Epithelial cell of esophagus (primary cell): ENCODE measurements at places on chromosomes 3 and 15.
A peak's percentile ranks its signal among the peaks of the same experiment; 100 is the strongest.

DNA sequence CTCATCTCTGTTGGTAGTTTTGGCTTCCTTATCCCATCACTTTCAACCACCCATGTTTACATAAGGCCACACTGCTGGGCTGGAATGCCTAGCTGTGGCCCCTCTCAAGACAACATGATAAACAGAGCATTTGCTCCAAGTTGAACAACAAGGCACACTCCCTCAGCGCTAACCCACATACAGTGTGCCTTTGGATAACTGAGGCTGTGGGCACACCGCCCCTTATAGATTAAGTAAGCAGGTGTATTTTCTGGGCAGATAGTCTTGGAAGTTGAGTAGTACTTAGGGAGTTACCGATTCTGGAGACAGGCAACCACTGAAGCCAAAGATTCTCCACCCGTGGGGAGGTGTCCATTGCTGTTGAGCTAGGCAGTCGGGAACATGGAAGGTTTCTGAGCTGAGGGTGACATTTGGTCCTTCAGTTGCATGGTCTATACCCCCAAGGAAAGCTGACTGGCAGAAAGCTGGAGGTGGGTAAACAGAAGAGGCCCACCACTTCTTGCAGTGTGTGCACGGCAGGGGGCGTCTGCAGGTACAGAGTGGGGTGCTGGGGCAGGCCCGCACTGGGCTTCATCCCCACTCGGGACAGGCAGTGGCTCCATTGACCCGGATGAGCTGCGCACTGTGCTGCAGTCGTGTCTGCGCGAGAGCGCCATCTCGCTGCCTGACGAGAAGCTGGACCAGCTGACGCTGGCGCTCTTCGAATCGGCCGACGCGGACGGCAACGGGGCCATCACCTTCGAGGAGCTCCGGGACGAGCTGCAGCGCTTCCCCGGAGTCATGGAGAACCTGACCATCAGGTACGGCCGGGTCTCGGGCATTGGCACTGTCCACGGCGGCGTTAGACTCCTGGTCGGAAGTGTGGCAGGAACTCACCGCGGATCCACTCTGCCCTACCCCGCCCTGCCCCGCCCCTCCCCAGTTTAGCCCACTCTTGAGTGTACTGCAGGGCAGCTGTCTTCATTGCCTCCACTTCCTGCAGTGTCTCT lies 16.8 kb downstream of the NOX5 start:
- DNase-seq = peak; percentile 65

- DNase-seq = no peak
These were observed 27.2 kb downstream of the MAP2K5 start for GRCh38 chr15:67569668-67570067.

- no peak for DNase-seq
These were observed 293.6 kb upstream of the MDFIC2 start for GRCh38 chr3:70606018-70606417.

DNA sequence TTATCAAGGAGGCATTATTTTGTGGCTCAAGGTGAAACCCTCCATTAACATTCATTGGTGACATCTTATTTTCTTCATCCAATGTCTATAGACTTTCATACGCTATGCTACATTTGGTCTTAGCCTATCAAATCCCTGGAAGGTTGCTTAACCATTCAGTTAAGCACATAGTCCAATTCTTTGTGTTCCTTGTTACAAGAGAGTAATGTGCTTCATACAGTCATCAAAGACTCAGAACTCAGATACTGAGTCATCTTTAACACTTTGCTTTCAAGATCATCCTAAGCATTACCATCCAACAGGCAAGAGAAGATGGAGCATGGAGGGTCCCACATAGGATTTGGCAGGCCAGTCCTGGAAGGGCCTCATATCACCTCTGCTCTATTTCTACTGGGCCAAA lies 1202.1 kb downstream of the ROBO1 start:
- DNase-seq = peak; percentile 43

- peak; percentile 87 for DNase-seq
These were observed 83.1 kb downstream of the XXYLT1 start for GRCh38 chr3:195187609-195188425.

GRCh38 chr15:63502843-63503738 lies 1.3 kb upstream of the USP3 start:
- DNase-seq = peak; percentile 86

DNA sequence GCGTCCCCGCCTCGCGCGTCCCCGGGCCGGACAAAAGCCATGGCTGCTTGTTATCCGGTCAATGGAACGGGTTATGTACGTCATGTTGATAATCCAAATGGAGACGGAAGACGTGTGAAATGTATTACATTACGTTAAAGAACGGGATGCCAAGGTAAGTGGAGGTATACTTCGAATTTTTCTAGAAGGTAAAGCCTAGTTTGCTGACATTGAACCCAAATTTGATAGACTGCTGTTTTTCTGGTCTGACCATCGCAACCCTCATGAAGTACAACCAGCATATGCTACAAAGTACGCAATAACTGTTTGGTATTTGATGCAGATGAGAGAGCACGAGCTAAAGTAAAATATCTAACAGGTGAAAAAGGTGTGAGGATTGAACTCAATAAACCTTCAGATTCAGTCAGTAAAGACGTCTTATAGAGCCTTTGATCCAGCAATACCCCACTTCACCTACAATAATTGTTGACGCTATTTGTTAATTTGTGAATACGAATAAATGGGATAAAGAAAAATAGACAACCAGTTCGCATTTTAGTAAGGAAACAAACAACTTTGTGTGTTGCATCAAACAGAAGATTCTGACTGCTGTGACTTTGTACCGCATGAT lies 19.8 kb downstream of the WDR73 start:
- DNase-seq = no peak

DNA sequence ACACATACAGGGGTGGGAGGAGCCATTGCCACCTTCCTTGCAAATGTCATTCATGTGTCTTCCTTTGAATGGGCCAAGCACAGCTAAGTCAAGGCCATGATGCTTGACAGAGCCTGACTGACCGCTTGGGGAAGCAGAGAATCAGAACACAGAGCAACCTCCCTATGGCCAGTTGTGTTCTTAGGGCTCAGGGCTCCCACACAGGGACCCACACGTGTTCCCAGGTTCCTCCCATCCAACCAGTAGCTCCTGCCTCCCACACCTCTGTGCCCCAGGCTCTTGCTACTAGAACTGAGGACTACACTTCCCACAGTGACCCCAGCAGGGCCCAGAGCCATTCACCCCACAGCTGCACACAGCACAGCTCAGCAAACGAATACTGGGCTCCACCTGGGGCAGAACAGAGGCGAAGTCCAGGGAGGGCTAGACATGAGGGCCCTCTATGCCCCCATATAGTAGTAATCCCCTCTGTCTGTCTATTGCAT lies 42.9 kb downstream of the KLF15 start:
- DNase-seq = no peak

GRCh38 chr3:105700575-105700974 lies 168.2 kb downstream of the CBLB start:
- no peak for DNase-seq

- DNase-seq = no peak
These were observed 38.8 kb upstream of the SMAD3 start for GRCh38 chr15:67026610-67026967.

GRCh38 chr15:96353930-96354730 lies 23.6 kb downstream of the NR2F2 start:
- peak; percentile 50 for DNase-seq

DNA sequence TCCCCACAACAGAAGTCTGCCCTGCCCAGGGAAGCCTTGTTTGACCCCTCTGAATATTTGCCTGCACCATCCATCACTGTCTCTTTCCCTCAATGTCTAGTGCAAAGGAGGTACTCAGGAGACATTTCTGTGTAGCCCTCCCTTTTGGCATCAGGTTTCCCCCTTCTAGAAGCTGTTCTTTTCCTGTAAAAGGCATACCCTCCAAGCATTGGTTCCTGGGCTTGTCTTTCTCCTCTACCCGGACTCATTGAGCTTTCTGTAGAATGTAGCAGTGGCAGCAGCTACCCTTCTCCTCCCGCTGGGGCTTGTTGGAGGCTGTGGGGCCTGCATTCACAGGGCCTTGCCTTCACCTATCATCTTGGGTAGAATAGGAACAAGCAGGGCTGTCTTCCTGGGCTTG lies 63.5 kb downstream of the CTDSPL start:
- no peak for DNase-seq

DNA sequence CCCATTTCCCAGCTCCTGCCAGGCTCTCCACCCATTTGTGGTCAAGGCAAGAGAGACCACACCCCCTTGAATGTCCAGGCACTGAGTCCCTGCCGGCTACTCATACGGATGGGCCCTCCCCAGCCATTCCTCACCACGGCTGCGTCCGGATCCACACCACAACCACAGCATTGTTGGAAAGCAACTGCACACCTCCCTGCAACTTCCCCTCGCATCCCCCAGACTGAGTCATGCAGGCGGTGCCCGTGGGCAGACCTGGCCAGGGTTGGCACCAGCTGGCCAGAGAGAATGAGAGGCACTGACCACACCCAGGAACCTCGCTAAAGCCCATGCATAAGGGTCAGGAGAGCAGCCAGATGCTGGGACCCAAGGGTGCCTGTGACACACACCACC lies 30.5 kb downstream of the LOXL1 start:
- DNase-seq = peak; percentile 62

DNA sequence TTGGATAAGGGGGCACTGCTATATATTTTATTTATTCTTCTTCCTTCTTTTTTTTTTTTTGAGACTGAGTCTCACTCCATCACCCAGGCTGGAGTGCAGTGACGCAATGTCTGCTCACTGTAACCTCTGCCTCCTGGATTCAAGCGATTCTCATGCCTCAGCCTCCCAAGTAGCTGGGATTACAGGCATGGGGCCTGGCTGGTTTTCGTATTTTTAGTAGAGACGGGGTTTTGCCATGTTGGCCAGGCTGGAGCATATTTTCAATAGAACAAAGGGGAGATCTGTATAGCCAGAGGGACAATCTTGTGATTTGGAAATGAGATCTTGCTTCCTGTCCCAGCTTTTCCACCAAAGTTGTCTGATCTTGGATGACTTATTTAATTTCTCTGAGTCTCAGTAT lies 133.1 kb upstream of the ABHD17C start:
- no peak for DNase-seq

GRCh38 chr3:152843955-152844354 lies 9.0 kb downstream of the P2RY1 start:
- peak; percentile 60 for DNase-seq

DNA sequence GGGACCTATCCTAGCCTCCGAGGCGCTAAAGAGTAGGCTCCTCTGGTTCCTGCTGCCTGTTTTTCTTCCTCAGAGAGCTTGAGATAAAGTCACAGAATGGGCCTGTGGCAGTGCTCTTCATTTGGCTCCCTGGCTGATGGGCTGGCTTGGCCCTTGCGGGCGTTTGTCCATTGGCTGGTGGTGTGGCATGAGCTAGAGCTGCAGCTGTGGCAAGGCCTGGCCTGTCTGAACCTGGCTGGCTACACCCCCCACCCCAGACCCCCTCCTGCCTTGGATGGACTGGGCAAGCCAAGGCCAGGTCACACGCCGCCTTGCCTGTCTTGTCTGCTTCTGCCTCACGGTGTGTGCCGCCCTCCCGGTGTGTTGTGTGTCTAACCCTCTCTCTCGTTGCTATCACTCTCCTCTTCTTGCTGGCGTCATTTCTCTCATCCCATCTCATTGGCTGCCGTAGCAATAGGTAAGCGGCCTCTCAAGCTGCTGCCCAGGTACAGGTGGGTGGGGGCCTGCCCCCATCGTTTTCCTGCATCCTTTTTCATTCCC lies 3.2 kb downstream of the AP2M1 start:
- no peak for DNase-seq

GRCh38 chr3:34066328-34066727 lies 267.9 kb downstream of the PDCD6IP start:
- no peak for DNase-seq

- no peak for DNase-seq
These were observed 95.5 kb downstream of the ST6GAL1 start for GRCh38 chr3:187025656-187026316.

- no peak for DNase-seq
These were observed 979.6 kb upstream of the NR2F2 start for GRCh38 chr15:95350908-95351307.

DNA sequence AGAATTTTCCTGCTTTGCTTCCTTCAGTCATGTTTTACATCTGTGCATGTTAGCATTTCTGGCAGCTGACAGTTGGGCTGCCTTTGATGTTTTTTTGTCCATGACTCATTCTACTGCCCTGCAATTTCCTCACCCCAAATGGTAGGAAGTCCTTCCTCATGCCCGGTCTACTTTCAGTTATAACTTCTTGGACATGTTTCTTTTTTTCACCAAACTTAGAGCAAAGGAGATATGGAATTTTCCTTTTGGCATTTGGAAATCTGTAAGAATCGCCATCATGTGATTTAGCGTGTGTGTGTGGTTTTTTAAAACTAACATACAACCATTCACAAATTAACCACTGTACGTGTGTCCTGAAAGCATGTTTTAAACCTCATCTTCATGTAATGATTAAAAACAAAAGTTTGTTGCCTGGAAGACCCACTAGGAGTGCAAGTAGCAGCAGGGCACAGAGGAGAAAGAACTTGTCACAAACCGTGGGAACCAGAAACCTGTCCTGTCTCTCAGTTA lies 430.7 kb upstream of the CFAP20DC start:
- DNase-seq = peak; percentile 75

DNA sequence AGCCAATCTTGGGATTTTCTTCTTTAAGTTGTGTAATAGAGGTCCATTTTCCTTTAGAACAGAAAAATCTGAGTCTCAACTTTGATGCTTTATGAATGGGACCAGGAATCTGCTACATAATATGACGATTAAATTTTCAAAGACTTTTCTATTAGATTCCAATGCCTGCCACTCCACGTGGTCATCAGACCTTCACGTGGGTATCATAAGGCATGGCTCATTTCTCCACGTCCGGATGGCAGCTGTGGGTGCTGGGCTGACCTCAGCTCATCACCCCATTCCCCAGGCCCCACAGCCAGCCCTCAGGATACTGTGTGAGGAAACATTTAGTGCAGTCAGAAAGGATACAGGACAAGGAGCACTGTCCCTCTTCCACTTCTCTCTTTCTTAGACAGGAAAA lies 159.7 kb downstream of the SEMA6D start:
- no peak for DNase-seq

DNA sequence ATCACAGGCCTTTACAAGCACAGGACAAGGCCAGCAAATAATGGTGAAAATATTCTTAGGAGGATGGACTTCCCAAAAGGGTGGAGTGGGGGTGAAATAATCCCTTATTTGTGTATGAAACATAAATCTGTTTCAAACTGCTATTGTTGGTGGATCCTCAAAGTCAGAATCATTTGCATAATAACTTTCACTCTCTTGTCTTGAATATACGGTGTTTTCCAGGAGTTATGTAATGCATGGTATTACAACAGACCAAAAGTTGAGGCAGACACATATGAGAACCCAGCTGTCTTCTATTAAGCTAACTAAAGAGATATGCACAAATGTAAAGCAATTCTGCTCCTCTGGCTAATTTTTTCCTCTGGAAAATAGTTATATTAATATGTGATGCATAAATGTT lies 57.7 kb downstream of the PRTG start:
- DNase-seq = peak; percentile 35

- DNase-seq = no peak
These were observed 3.1 kb downstream of the AGBL1 start for GRCh38 chr15:86082619-86083380.

GRCh38 chr3:48440590-48440958 lies 517 bp downstream of the TMA7 start:
- no peak for DNase-seq

DNA sequence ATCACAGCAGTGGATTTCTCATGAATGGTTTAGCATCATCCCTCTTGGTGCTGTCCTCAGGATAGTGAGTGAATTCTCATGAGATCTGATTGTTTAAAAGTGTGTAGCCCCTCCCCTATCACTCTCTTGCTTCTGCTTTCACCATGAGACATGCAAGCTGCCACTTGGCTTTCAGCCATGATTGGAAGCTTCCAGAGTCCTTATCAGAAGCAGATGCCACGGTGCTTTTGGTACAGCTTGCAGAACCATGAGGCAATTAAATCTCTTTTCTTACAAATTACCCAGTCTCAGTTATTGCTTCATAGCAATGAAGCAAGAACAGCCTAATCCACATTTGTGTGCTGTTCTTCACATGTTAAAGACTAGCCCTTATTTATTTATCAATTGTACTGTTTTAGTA lies 495.2 kb upstream of the EPHA6 start:
- DNase-seq = peak; percentile 2
